ENCODE measurements at places on chromosomes 6 and 20.

DNA sequence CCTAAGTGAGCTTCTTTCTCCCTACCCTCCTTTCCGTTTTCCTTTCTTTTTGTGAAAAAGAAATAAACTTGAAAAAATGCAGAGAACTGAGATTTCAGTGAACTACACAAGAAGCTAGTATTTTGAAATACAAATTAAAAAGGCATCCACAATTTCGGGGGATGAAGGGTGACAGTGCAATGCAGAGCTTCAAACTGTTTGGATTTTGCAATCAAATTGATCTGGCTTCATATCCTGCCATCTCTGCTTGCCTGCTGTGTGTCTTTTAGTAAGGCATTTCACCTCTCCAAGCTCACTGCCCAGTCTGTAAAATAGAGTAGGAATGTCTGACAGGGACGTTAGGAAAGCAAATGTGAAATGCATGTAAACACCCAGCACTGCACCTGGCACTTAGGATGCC is 258.0 kb downstream of the HACE1 start:
- peak; percentile 0 for DNase-seq

DNA sequence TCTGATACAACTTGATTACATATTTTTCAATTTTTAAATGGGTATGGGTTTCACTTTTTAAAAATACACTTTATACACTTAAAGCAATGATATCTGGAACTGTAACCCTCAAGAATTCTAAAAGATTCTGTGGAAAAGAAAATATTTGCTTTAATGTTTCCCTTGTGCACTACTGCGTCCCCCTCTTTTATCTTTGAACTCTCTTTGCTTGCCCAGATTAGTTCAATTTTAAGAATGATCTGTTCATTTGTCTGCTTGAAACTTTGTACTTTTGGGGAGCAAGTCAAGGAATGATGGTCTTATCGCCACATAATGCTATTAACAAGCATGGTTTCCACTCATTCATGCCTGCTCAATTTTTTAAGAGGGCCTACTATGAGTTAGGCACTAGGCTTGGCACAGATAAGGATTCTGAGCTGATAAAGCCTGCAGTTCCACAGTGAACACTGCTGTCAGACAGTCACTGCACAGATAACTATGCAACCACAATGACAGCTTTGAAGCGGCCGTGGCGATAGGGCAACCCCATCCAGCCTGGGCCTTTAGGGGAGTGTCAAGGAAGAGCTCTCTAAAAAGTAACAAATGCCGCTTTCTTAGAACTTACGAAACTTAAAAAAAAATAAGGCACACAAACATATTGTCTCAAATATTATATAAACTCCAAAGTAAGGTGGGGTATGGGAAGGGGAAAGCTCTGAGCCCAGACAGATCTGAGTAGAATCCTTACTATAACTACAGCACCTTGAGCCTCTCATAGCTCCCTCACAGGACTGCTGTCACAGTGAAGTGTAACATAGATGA is 29.7 kb downstream of the FYN start:
- DNase-seq: no peak

GRCh38 chr6:50889497-50889896 is 70.8 kb downstream of the TFAP2B start:
- DNase-seq: no peak

GRCh38 chr20:9053108-9053507 is 15.8 kb upstream of the PLCB4 start:
- DNase-seq: no peak

DNA sequence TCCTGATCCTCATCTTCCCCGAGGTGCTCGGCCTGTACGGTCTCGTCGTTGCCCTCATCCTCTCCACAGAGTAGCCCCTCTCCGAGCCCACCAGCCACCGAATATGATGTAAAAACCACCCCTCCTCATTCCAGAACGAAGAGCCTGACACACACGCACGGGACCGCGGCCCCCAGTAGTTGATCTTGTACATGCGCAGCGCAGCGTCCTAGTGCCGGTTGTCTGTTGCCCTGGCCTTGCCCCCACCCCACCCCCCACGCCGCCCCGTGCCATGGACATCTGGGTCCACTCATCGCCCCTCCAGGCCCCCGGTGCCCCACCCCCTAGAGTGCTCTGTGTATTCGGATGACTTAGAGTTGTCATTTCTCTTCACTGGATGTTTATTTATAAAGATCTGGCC is 5.2 kb upstream of the PRPH2 start:
- DNase-seq: no peak

GRCh38 chr6:13405961-13406477 is 77.7 kb upstream of the TBC1D7 start:
- DNase-seq: peak; percentile 26

DNA sequence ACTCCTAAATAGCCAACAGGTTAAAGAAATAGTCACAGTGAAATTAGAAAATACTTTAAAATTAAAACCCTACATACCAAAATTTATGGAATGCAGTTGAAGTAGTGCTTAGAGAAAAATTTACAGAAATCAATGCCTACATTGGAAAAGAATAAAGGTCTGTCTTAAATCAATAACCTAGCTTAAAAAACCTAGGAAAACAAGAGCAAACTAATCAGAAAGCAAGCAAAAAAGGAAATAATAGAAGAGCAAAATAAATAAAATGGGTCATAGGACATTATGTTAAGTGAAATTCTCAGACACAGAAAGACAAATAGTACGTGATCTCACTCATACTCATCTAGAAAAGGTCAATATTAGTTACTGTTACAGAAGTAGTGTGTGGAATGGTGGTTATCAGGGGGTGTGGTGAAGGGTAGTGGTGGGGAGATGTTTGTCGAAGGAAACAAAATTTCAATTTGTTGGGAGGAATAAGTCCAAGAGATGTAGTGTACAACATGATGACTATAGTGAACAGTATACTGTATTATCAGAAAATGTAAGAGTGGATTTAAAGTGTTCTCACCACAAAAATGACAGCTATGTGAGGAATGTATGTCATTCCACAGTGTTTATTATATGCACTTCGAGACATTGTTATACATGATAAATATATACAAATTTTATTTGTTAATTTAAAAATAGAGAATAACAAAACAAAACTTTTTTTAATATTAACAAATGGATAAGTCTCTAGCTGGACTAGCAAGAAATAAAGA is 423.6 kb downstream of the CDH26 start:
- DNase-seq: no peak
